ENCODE measurements at places on chromosomes 1 and 21. TPM values are rescaled to one million over a fixed set of nuclear protein-coding genes. Genes with fewer than 3 reads are reported as not detected.
A peak's percentile ranks its signal among the peaks of the same experiment; 100 is the strongest.

- DNase-seq, result no peak
Measured at GRCh38 chr1:243496187-243496646, 240.4 kb downstream of the SDCCAG8 start.

DNA sequence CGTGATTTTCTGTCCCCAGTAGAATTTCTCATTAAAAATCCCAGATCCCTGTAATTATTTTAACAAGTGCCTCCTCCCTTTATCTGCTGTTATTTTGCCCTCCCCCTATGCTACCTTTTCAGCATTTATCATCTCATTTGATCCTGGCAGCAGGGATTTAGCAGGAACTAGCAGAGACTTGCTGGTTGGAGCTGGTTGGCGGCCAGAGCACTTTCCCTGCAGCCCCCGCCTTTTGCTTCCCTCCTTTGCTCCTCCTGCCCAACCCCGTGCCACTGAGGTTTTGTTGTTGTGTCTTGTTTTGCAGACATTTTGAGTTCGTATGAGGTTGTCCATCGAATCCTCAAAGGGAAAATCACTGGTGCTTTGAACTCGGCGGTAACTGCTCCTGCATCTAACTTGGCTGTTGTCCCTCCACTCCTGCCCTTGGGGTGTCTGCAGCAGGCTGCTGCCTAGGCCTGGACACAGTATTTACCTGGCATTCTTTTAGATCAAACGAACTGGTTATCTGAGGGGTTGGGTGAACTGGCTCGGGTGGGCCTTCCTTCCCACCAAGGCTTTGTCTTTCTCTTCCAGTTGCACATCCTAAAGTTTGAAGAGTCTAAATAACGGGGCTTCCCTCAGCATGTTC lies 11.2 kb downstream of the UBE2Q1 start:
- no peak for DNase-seq

DNA sequence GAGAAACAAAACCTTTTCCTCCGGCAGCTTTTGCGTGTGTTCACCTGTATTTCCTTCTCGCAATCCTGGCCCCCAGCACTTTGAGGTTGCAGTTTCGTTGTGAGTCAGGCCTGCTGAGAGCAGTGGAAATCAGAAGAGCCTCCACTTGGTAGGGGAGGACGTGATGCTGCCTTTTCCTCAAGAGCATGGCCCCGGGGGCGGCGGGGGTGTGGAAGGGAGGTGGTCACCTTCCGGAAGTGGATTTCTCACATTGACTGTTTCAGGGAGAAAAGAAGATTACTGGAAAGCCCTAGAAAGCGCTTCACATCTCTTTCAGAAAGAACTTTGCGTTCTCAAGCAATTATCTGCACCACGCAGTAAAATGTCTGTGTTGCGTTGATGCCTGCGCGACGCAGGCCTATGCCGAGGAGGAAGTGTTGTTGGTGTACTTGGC lies 12.2 kb upstream of the IL10 start:
- DNase-seq, result peak; percentile 29

The SPRR2B gene
- not detected for total RNA-seq

The RHOU gene
- 30.7 TPM for total RNA-seq

The FMN2 gene
- 30.4 TPM for total RNA-seq

The FAM229A gene
- 9.2 TPM for total RNA-seq

DNA sequence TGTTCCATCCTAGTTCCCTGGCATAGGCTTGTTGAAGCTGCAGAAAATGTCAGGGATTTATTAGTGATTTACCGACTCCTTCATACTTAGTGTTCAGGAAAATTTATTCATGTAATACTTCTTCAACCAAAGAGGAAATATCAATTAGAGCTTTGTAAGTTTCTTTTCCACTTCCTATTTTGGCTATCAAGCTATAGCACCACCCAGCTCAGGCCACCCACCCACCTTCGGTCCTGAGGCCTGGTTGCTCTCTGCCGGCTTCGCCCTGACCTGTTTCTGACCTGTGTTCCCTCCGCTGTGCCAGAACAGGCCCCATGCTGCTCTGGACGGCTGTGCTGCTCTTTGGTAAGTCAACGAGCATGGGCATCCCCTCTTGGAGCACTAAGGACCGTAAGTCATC lies at the start of gene FCRL6:
TSS of gene FCRL6 (plus strand) at position 250 of the 400 bp plus-strand sequence. CDS start at position 315, 65 bp downstream.
- DNase-seq, result no peak
